G401 (cell line): ENCODE measurements at places on chromosomes 6 and 20.

DNA sequence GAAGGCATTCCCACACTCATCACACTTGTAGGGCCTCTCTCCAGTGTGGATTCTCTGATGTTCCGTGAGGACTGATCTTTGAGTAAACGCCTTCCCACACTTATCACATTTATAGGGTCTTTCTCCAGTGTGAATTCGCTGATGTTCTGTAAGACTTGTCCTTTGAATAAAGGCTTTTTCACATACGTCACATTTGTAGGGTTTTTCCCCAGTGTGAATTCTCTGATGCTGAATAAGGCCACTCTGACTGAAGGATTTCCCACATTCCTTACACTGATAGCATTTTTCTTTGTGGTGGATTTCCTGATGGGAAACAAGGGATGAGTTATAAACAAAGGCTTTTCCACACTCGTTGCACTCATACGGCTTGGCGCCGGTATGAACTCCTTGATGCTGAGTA lies 8.9 kb downstream of the ZSCAN12 start:
- no peak for DNase-seq

GRCh38 chr20:42895020-42895419 lies 294.7 kb downstream of the PTPRT start:
- DNase-seq = no peak

GRCh38 chr6:135298455-135298854 lies 117.3 kb downstream of the MYB start:
- no peak for DNase-seq

GRCh38 chr6:81451787-81452186 lies 300.7 kb downstream of the TENT5A start:
- DNase-seq = no peak

DNA sequence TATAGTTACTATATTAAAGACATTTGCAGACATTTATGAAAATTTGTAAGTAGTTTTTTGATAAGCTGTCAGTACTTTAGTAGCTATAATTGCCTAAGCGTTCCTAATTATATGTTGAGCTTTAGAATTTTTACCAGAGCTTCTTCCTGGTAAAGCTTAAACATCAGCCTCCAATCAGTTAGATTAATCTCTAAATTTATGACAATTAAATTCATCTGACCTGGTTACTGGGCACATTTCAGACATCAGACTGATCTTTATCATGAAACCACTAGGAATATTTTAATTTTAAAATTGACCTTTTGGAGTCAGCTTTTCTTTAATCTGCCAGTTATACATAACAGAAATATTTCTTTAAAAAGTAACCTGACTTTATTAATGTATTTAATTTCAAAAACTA lies 23.5 kb downstream of the FIG4 start:
- no peak for DNase-seq

DNA sequence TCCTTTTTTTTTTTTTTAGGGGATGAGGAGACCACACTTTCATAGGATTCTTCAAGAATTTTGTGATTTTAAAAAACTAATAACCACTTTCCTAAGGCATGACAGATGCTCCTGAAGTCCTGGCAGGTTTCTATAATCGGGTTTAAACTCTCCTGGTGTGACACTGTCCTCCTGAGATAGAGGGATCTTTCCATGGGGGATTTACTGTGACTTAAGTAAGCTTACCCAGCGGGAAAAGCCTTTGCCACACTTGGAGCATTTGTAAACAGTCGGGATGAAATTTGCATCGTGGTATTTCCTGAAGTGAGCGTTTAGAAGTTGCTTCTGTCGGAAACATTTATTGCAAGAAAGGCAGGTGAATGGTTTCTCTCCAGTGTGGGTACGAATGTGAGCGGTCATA lies 16.6 kb downstream of the CTCFL start:
- DNase-seq = no peak

DNA sequence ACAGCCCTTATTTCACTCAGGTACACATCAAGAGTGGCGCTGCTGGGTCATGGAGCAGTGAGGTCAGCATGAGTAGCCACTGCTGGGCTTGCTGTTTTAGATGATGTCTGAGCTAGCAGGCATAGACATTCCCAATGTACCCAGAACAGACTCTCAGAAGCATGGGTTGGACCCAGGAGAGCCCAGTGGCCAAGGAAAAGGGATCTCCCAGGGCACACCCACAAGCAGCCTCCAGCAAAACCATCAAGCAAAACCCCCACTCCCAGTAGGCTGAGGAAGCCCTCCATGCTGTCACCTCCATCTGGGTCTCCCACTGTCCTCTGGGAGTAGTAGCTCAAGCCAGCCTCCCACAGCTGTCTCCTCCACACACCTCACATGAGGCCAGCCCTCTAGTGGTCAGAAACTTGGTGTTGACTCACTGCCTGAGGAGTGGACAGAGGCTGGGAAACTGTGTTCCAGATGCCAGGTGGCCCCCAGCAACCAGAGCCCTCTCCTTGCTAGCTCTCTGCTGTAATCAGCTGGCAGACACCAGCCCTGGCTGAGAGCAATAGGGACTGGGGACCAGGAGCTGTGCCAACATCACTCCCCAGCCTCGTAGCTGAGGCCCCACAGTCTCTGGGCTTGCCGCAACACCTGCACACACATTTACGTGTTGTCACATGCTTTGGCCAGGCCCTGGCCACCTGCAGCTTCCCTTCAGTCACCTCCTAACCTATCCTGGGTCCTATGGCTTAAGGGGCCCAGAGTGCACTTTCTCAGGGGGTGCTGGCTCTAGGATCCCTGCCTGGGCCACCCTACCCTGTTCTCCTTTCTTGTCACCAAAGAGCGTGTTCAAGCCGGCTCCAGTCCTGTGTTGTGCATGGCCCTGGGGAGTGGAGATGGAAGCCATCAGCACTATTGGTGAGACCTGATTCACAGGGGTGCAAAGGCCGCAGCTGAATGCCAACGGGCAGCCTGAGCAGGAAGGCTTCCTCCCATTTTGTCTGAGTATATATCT lies 1.9 kb upstream of the AP5S1 start:
- DNase-seq = peak; percentile 56

- no peak for DNase-seq
These were observed 30.3 kb downstream of the LRFN2 start for GRCh38 chr6:40556881-40557280.

DNA sequence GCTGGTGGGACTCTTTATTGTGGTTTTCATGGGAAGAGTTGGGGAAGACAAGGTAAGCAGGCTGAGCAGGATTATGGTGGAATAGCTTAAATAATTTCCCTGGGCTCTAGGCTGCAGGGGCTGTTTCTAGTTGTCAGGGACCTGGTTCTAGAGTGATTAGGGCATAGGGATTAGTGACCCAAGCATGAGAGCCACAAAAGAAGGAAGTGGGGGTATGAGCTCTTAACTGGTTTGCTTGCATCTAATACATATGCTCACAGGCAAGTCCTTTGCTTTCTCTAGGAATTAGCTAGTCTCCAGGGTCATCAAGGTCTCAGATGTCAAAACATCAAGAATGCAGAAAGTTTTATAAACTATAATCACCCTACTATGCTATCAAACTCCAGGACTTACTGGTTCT lies 67.5 kb upstream of the NRN1 start:
- no peak for DNase-seq

- DNase-seq = no peak
These were observed 152.2 kb upstream of the EXOC2 start for GRCh38 chr6:845101-845500.

GRCh38 chr20:58436868-58437645 lies 48.0 kb downstream of the VAPB start:
- no peak for DNase-seq

DNA sequence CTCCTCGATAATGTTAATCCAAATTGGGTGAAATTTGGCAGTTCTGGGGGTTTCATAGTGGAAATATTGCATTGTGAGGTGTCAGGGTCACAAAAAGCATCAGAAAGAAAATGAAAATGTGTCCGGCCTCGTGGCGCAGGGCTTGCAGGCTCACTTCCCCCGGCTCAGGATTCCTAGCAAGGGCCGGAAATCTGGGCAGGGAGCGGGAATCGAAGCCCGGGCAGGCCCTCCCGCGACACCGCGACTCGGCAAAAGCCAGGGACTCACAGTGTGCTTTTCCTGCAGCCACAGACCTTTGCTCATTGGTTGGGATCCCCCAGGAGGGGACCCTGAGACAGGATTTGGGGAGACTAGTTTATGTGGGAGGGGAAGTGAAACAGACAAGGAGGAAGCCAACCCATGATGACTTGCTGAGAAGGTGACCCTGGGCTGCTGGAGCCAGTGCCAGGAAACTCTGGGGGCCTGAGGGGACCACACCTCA lies 847 bp upstream of the CD93 start:
- no peak for DNase-seq

GRCh38 chr6:119308048-119308570 lies 41.5 kb downstream of the MAN1A1 start:
- no peak for DNase-seq

DNA sequence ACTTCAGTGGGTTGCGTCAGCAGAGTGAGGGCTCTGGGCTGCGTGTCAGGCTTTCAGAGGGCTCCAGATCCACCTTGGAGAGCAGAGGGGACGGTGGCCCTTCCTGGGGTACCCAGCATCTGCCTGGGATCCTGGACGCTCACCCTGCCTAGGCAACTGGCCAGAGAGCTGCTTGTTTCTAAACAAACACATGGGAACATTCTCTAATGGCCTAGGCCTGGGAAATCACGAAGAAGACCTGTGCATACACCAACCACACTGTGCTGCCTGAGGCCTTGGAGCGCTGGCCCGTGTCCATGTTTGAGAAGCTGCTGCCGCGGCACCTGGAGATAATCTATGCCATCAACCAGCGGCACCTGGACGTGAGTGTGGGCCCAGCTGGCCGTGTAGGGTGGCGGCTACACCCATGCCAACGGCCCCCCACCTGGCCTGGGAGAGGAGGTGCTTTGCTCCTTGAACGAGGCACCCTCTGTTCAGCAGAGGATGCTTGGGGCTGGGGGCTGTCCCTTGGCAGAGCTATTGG lies 32.2 kb downstream of the PYGB start:
- DNase-seq = peak; percentile 69

- no peak for DNase-seq
These were observed 109.6 kb downstream of the SLC35B3 start for GRCh38 chr6:8325743-8326142.

GRCh38 chr6:125923366-125923877 lies 33.1 kb upstream of the HINT3 start:
- DNase-seq = no peak

- no peak for DNase-seq
These were observed 5.2 kb downstream of the FAXC start for GRCh38 chr6:99344289-99344688.

DNA sequence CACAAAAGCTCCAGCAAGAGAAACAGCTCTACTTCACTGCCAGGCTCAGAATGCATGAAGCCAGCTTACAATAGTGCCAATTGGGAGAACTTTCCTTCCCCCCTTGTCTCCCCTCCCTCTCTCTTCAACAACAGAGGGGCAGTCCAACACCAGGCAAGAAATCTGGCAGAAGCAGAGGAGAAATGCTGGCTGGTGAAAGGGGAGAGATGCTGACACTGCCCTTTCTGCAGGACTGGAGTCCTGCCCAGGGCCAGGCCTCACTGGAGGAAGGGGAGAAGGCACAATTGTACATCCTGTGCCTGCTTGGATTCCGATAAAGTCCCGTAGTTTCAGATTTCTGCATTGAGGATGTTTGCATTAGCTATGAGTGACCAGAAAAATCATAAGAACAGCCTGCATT lies 148.6 kb downstream of the LRRC1 start:
- peak; percentile 40 for DNase-seq

GRCh38 chr6:120826253-120826652 lies 508.0 kb downstream of the TBC1D32 start:
- DNase-seq = peak; percentile 17

DNA sequence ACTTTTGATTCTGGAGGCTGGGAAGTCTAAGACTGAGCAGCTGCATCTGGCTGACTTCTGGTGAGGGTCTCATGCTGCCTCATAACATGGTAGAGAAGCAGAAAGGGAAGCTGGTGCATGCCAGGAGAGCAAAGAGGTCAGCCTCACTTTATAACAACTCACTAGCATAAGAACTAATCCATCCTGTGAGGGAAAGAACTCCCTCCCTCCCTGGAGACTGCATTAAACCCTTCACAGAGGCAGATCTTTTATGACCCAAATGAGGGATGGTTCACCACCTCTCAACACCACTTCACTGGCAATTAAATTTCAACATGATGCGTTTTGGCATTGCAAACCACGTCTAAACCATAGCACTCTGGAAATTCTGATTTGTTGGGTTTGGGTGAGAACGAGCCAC lies 33.9 kb downstream of the STXBP5 start:
- no peak for DNase-seq

- DNase-seq = no peak
These were observed 113.8 kb upstream of the RAB32 start for GRCh38 chr6:146429831-146430230.

GRCh38 chr6:18245642-18246041 lies 18.7 kb downstream of the DEK start:
- DNase-seq = no peak

DNA sequence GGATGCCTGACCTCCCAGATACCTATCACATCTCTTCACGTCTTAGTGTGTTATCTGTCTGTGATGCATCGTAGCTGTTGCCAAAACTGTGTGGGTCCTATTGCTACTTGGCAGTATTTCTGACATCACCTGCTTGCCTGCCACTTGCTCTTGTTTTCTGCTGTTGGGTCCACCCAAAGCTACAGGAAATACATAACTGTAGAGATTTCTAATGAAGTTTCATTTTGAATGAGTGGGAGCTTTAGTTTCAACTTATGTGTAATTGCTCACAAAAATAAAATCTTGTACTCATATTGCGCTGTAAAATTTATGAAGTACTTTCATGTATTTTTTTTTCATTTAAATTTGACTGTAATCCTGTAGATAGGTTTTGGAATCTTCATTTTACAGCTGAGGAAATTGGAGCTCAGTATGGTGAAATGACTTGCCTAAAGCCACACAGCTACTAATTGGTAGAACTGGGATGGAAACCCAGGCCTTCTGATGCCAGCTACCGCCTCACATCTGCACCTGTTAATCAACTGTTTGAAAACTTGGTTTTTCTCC lies 113.6 kb upstream of the MAN1A1 start:
- peak; percentile 12 for DNase-seq

DNA sequence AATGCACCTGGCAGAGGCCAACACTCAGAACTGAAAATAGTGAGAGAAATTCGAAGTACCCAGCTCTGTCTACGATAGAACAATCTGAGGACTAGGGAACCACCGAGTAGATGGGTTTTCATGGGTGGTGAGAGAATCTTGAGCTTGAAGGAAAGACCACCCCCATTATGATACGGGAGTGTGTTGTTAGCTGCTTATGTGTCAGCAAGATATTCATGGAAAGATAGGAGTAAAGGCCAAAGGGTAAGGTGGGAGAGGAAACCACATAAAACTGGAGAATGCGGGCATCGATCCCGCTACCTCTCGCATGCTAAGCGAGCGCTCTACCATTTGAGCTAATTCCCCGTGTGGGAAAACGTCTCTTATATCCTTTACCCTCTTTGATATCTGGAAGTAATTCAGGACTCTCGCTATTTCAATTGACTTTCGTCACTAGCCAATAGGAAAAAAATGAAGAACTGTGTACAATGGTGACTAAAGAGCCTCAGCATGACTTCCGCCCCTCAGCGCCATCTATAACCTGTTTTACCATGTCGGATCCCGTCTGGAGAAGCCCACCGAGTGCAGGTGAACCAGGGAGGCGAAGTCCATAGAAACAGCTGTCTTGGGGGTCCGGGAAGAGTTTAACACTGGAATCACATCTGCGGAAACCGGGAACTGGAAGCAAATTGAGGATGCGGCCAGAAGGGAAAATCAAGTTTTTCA lies 25.0 kb upstream of the ABT1 start:
- DNase-seq = peak; percentile 80
